ENCODE measurements at places on chromosomes 1 and 21.

DNA sequence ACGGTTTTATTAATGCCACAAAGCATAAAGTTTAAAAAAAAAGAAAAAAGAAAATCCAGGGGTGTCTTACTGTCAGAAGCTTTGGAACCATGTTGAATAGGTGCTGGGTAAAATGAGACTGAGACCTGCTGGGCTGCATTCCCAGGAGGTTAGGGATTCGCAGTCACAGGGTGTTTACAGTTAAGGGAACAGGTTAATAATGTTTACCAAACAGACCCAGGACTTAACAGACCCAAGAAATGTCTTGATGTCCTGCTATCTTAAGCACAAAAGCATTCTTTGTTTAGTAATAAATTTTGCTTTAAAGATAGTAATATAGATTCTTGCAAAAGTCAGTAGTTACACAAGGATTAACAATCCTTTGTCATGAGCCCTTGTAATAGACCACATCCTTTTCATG lies 54.7 kb downstream of the OLFML3 start:
- DNase-seq = no peak

DNA sequence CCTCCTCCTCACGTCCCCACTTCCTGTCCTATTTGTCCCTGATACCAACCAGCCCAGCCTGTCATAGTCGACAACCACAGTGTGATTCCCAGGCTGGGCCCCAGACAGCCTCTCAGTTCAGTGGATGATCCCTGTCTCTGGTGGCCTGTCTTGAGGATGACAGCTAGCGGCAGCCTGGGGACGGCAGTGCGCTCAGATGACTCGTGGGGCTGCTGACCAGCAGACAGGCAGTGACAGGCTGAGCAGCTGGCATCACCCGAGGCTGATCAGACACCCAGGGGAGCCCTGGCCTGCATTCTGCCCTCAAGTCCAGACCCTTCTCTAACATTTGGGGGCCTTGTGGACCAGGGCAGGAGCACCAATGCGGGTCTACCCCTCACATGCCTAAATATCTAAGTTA lies 21.0 kb downstream of the NKAIN1 start:
- no peak for DNase-seq

DNA sequence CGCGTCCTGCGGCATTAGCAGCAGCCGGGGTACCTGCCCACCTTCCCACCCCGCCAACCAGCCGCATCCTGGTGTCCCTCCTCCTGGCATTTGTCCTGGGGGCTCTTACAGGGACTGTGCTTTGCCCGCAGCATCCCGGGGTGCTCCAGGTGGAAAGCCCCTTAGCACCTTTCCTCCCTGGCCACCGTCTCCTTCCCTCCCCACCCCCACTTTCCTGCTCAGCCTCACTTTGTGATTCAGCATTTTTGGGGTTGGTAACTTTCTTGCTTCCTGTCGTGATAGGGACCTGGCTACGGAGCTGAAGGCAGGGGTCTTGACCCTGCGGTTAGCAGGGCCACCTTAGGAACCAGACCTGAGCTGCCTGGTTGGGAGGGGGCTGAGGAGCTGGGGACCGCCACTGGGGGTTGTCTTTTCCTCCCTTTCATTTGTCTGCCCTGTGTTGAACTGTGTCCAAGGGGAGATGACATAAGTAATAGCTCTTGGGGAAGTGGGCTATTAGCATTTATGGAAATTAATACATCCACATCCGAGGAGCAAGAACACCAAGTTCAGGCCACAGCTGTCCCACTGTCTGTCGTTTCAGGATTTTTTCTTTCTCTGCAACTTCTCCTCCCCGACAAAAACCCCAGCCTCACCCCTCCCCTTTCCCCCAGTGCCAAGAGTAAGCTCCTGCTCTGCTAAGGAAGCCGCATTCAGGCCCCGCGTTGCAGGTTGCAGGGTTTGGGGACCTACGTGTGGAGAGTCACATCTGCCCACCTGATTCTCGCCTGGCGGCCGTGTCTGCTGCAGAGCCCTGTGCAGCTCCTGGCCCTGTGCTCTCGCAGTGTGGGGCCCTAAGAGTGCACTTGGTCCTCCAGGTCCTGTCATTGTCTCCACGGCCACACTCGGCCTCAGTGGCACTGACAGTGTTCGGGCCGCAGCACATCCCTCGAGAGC lies 1.6 kb upstream of the NPHP4 start:
- DNase-seq = no peak

DNA sequence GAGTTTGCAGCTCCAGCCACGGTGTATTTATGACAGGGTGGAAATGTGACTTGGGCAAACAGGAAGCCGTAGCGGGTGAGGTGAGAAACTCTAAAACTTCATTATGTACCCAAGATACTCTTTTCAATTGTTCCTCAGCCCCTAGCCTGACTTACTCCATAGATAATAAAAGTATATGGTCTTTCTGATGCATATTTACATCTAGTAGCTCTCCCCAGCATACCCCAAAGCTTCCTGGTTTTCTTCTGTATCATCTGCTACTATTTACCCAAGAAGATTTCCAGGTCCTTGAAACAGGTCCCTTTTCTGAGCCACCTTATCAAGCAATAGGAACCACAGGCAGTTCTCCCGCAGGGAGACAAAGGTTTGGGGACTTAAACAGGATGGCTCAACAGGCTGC lies 201.5 kb upstream of the ESRRG start:
- no peak for DNase-seq

GRCh38 chr1:181998858-181999257 lies 62.7 kb downstream of the ZNF648 start:
- DNase-seq = no peak

GRCh38 chr1:8841395-8841794 lies 24.0 kb upstream of the RERE start:
- DNase-seq = no peak

DNA sequence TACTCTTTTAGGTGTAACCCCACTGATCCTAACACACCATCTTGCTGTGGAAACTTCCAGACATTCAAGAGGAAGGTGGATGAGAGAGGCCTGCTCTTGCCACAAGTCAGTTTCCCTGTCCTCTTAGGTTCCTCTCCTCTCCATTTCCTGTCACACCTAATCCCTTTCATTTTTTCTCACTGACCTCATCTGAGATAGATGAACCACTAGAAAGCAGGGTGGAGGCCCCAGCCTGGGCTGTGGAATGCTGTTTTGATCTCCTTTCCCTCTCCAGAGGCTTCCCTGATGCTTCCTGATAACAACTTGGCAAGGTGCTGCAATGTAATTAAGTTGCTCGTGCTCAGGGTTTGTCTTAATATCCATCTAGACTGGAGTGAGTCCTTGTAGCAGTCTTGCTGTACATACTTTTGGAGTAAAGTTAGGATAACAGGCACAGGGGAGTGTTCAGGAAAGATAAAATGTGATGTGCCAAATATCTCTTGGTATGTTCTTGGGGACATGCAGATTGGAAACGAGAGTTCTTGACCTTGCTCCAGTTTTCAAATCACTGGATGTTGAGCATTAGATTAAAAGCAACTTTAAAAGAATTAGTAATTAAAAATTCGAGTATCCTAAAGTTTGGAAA lies 11.2 kb downstream of the LRRC42 start:
- no peak for DNase-seq

DNA sequence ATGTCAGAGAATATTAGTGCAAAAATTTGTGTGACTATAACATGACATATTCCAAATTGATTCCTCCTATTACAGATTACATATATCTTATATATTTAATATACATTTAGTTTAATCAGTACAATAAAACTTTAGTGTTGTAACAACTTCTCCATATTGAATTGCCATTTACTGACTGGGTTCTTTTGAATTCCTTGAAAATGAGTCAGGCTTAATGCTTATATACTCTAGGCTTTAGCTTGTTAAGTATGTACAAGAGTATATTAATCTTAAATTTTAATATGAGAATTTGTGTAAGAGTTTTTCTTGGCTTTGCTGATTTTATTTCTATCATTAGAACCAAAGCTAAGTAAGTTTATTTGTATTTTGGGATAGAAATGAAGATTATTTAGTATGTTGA lies 40.3 kb downstream of the XPR1 start:
- no peak for DNase-seq

DNA sequence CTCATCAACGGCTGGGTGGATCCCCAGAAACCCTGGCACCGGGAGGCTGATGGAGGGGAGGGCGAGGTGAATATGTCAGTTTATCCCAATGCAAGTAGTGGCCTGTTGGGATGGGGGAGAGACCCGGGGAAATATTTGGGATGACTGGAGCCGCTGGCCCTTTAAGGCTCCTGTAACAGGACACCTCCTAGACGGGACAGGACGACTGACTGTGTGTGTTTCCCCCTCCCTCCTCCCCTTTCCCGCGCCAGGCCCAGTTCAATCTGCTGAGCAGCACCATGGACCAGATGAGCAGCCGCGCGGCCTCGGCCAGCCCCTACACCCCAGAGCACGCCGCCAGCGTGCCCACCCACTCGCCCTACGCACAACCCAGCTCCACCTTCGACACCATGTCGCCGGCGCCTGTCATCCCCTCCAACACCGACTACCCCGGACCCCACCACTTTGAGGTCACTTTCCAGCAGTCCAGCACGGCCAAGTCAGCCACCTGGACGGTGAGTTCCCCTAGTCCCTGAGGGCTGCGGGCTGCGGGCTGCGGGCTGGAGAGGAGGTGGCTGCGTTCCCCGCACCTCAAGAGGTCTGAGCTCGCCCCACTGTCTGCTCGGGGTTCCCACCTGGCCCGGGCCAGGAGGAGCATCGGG lies 44.8 kb upstream of the CCDC27 start:
- DNase-seq = no peak
